ENCODE measurements at places on chromosomes 7 and 10.

- no peak for DNase-seq
Observed at GRCh38 chr10:124225467-124226270, 132.3 kb upstream of the CHST15 start.

- DNase-seq, result peak; percentile 5
Observed at GRCh38 chr7:97499204-97499603, 232.7 kb upstream of the TAC1 start.

- DNase-seq, result no peak
Observed at GRCh38 chr7:40041456-40041855, 91.4 kb downstream of the CDK13 start.

GRCh38 chr10:91761721-91762120 lies 36.5 kb upstream of the TNKS2 start:
- DNase-seq, result no peak

GRCh38 chr10:118754229-118754555 lies 578 bp downstream of the CACUL1 start:
- DNase-seq, result no peak

DNA sequence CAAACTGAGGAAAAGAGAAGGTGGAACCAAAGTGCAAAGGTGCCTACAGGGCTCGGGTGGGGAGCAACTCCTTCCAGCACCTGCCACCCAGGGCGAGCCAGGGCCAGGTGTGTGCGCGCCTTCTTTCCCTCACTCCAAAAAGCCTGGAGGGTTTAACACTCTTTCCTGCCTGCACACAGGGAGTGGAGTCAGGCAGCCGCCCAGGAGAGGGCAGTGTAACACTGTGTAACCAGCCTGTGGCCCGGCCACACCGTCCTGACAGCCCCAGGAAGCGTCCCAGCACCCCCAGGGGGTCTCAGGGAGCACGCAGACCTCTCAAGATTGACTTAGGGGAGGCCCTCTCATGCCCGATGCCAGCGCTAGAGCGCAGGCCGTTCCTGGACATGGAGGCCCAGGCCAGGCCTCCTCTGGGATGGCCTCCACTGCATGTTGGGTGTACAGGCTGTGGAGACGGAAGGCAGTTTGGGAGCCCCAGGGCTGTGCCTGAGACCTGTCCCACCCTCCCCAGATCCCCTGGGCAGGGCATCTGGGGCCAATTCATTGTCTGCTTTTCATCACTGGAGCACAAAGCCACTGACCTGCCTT lies 13.4 kb downstream of the BRI3 start:
- peak; percentile 72 for DNase-seq

Measured in NCI-H1694 (cell line).